ENCODE measurements at places on chromosomes 2 and 18.

- no peak for DNase-seq
Measured at GRCh38 chr18:63445037-63445436, 22.8 kb upstream of the VPS4B start.

- no peak for DNase-seq
Measured at GRCh38 chr2:224561234-224562005, 23.7 kb downstream of the CUL3 start.

- no peak for DNase-seq
Measured at GRCh38 chr2:49251766-49252165, 97.5 kb upstream of the FSHR start.

GRCh38 chr2:223591596-223591995, 10.6 kb downstream of the SCG2 start:
- no peak for DNase-seq

GRCh38 chr2:62845256-62845655, 139.7 kb downstream of the EHBP1 start:
- no peak for DNase-seq

DNA sequence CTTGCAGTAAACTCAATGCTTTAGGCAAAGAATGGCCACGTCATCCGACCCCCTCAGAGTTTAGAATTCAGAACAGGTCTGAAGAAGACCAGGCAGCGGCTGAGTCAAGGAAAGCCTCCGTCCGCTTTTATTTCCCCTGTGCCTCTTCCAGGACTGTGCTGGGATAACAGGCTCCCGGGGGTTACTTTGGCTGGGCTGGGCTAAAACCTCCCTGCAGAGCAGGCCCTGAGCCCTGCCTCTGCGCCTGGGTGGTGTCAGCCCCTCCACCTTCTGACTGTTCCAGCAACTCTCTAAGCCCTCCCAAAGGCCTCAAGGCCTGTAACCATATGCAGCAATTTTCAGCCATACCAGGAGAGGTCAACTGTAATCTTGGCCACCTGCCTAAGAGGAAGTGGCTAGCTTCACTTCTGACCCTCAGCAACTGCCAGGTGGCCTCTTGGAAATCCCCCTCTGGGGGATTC, 166.5 kb downstream of the RPIA start:
- DNase-seq: no peak

- no peak for DNase-seq
Measured at GRCh38 chr2:191311-192190, 72.3 kb downstream of the SH3YL1 start.

DNA sequence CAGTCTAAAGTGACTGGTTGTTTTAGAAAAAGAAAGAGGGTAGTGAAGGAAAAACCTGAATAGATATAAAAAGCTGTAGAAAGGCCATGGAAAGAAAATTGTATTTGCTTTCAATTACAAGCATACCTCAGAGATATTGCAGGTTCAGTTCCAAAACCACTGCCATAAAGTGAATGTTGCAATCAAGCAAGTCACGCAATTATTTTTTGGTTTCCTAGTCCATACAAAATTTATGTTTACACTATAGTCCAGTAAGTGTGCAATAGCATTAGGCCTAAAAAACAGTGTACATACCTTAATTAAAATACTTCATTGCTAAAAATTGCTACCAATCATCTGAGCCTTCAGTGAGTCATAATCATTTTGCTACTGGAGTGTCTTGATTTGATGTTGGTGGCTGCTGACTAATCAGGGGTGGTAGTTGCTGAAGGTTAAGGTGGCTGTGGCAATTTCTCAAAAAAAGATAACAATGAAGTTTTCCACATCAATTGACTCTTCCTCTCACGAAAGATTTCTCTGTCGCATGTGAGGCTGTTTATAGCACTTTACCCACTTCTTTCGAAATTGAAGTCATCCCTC, 2003.8 kb upstream of the PIK3C3 start:
- no peak for DNase-seq

GRCh38 chr2:113895819-113896563, 6.1 kb downstream of the ACTR3 start:
- no peak for DNase-seq

DNA sequence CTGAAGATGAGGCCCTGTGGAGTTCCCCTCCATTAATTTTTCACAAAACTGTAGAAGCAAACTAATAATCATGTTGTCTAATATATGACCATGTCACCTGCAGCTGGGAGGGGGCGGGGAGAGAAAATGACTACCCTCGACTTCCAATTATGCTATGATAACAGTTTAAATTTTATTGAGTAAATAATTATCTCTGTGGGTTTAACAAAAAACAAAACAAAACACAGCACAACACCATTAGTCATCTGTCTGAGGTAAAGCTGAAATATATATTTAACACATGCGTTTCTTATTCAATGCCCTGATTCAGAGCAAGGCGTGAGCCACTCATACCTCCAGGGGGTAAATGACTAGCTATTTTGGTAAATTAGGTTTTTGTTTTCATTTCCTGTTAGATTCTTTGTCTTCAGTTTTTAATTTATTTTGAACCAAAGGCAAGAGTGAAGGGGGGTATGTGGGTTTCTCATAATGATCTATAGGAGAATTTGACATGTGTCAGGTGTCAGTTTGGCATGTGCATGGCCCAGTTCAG, 77.4 kb upstream of the ZCCHC2 start:
- DNase-seq: no peak

GRCh38 chr2:134301099-134301927, 47.4 kb downstream of the MGAT5 start:
- DNase-seq: no peak

GRCh38 chr2:213147538-213147937, 3.9 kb downstream of the IKZF2 start:
- no peak for DNase-seq

DNA sequence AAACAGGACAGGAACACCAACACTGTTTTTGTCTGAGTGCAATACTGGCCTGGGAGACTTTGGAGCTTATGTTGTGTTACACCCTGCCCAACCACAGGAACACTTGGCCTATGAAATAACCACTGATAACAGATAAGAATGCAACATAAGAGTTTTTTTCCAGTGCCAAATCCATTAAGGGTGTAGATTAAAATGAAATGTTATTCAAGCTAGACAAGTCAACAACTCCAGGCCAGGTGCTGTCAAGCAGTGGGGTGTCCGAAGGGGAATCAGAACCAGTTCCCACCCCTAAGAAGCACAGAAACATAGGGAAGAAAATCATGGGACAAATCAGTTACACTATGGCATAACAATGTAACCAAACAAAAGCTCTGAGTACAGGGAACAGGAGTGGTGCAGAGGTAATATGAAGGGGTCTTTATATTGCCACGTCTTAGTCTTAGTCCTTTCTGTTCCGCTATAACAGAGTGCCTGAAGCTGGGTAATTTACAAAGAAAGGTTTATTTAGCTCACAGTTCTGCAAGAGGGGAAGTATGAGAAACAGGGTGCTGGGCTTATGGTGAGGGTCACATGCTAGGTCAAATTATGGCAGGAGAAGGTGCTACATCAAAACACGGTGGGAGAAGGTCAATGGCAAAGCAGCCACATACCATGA, 3.8 kb downstream of the AFG3L2 start:
- no peak for DNase-seq

DNA sequence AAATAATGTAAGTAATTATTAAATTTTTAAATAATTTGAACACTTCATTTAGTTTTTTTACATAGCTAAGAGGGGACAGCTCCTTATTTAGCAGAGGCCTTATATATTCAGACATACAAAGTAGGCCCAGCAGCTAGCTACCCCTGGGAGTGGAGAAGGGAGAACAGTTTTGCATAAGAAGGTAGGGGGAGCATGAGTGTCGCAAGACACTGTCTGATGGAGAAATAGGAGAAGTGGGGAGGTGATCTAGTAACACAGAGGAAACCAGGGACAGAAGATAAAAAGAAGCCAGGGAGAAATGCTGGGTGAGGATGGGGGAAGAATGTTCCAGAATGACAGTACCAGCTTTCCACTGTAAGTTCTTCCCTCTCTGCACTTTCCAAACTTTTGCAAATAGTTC, 16.0 kb upstream of the RGPD4 start:
- DNase-seq: no peak

DNA sequence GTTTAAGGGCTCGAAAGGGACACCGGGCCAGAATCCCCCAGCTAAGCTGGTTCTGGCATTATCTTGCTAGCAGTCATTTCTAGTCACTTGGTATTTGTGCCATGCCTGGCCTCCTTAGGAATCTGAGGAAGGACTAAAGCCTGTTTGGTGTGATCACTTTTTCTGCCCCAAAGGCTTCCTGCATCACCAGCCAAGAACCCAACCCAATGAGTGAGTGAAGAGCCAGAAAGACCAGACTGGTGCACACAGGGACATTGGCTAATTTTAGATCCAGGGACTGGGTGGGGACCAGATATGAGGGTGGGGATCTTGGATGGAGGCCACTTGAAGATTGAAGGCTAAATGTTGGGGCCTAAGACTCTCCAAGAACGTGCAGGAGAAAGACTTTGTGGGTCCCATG, 411.9 kb upstream of the TNP1 start:
- no peak for DNase-seq

DNA sequence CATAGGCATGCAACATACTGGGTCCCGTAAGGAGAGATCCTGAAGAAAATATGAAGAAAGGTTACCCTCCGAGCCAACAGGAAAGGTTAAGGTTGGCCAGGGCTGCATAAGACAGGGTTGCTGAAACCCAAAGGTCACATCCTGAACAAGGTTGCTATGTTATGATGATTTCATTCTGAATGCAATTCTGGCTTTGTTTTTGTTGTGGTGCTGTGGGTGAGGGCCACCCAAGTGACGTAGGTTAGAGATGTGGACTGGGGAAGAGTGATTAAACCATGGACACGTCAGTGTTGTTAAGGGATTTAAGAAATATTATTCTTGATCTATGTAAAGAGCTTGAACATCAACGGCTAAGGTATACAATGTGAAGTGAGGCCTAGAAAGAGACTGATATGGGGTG, 60.0 kb downstream of the ZEB2 start:
- DNase-seq: no peak

GRCh38 chr2:112881217-112881985, 29.6 kb upstream of the IL37 start:
- DNase-seq: no peak

- DNase-seq: no peak
Measured at GRCh38 chr2:52429740-52430139, 1337.9 kb upstream of the CHAC2 start.

- no peak for DNase-seq
Measured at GRCh38 chr2:148658807-148659722, 14.5 kb downstream of the EPC2 start.

DNA sequence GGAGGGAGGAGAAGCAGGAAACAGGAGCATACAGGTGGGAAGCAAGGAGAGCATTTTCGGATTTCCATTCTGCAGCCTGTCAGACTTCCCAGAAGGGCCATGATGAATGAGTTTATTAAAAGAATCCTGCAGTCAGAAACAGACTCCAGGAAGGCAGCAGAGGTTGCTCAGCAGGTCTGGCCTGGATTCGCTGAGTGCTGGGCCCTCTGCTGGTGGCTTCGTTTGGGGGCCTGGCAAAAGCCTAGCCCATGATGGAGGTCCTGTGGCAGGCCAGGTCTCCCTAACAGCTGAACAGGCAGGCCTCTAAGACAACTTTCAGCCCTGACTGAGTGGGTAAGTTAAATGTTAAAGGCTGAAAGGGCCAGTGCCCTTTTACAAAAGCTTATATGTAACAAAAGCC, 108.2 kb upstream of the CAPN13 start:
- no peak for DNase-seq

DNA sequence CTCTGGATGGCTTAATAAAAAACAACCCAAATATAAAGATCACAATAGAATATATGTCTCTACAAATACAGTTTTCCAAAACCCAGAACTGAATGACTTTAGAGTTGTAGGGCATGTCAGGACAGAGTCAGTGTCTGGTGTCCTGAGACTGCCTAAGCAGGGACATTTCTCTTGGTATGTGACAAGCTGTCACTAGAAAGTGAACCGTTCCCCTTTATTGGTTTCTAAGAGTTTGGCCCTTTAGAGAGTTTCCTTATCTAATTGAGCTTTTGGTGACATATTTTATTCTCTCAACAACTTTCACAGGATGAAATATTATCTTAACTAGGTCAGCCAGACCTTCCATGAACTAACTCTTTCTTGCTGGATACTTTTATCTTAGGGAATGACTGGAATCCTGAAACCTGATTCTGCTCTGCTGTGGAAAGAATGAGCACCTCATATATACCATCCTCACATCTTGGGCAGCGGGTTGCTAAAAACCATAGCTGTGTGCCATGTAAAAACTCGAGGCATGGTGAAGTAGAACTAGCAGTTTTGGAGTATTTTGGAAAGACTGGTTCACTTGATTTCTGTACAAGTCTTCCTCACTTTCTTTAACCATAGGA, 54.8 kb downstream of the CAVIN2 start:
- DNase-seq: no peak

DNA sequence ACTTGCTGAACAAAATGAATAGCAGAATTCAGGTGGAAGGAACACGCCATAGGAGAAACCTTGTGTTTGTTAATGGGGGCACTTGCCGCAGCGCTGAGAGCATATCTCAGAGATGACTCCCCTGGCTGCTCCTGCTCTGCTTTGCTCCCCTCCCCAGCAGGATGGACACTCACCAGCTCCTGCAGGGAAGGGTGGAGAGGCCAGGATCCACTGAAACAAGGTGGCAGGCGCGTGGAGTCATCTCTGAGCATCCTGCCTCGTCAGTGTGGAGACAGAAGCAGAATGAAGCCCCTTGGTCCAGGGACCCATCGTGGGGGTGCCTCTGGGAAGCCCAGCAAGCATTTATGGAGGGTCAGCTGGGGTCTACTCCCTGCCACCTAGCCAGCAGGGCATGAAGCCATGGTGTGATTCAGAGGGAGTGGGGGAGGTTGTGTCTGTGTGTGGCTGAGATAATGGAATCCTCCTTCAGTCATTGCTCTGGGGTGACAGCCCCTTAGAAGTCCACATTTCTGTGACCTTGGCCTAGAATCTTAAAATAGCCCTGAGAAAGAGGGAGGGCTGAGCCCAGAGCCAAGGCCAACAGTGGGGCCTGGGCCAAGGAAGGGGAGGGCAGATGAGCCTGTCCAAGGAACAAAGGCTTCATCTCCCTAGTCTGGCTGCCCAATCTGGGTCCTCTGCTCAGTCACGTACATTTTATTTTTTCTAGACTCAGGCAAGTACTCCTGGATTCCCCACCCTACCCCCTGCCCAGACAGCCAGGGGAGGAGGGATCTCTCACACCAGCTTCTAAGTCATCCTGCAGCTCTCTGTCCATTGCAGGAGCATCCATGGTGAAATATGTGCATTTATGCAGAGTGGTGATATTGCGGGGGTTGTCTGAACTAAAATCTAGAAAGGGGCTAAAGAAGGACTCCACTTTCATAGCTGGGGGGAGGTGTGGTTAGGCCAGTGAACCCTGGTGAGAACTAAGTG, 215.4 kb downstream of the ZBTB7C start:
- no peak for DNase-seq

GRCh38 chr2:9100080-9100876, 96.8 kb upstream of the MBOAT2 start:
- DNase-seq: no peak

- DNase-seq: no peak
Measured at GRCh38 chr2:149075853-149076252, 37.4 kb downstream of the LYPD6B start.

- no peak for DNase-seq
Measured at GRCh38 chr18:78641689-78642231, 337.9 kb upstream of the SALL3 start.

DNA sequence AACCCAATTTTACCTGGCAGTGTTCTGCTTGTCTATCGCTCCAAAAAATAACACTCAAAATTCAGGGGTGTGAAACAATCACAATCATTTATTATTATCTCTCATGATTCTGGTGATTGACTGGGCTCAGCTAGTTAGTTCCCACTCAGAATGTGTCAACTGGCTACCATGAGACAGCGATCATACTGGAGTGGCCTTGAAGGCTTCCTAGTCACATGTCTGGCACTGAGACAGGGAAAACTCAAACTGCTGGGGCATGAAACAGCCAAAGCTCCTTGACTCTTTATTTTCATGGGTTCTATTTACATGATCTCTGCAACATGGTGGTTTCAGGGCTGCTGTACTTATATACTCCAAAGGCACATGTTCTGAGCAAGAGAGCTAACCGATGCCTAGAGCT, 6.2 kb upstream of the ANXA4 start:
- no peak for DNase-seq

Data from substantia nigra (tissue), 51 donors.